NCI-H510A treated with DMSO at 0.1 percent for 48 hours (cell line): ENCODE measurements at places on chromosomes 16 and 17.
A peak's percentile ranks its signal among the peaks of the same experiment; 100 is the strongest.

DNA sequence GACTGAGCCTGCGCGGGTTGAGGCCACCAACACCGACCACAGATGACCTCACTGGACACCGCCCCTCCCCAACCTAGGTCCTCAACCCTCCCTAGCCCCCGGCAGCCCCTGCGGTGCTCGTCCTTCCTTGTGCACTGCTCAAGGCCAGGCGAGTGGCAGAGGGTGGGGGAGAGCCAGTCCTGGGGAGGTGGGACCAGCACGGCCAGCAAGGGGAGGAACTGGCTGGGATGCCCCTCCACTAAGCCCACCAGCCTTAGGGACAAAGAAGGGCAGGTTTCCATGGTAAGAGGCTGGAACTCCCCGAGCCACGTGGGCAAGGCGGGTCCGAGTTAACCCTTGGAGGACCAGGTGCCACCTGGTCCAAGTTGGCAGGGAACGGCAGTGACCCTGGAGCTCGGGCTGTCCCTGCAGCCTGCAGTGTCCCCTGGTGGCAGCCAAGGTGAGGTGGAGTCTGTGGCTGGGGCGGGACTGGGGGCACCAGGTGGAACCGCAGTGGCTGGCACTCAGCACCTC, 9.2 kb downstream of the FSCN2 start:
- DNase-seq = peak; percentile 84

DNA sequence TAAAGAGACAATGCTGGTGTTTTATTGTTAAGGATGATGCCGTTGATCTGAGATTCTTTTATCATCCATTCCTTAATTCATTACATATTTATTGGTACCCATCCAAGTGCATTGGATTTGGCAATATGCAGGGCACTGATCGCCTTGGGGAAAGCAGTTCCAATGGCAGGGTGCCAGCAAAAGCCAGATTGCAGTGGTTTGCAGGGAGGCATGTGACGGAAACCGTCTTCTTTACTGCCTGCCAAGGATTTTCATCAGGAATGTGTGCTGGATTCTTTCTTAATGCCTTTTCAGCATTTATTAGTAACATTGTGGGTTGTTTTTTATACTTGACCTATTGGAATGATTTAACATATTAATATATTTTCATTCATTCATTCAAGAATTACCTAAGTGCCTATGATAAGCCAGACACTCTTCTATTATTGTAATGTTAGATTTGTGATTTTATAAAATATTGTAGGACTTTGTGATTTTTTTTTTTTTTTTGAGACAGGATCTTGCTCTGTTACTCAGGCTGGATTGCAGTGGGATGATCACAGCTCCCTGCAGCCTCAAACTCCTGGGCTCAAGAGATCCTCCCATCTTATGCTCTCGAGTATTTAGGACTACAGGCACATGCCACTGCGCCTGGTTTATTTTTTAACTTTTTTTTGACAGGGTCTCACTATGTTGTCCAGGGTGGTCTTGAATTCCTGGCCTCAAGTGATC, 93.4 kb upstream of the TNRC6A start:
- DNase-seq = no peak

DNA sequence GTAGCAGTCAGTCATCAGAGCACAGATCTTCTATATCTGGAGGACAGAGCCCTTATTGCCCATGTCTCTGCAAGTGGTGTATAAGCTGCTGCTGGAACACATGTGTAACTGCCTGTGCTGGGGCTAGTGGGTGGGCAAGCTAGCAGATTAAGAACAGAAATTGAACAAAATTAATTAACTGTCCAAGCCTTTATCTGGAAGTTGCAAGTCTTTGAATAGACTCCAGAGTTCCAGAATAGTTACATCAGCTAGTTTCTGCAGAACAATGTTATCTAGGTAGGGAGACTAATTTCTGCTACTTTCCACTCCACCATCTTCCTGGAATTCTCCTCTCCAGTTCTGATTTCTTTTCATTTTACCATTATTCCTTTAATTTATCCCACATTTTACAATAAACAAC, 287.3 kb downstream of the ZFHX3 start:
- no peak for DNase-seq

GRCh38 chr17:27354051-27354490, 60.2 kb downstream of the WSB1 start:
- DNase-seq = no peak

GRCh38 chr17:77505181-77505639, 364.4 kb downstream of the SEC14L1 start:
- DNase-seq = no peak

DNA sequence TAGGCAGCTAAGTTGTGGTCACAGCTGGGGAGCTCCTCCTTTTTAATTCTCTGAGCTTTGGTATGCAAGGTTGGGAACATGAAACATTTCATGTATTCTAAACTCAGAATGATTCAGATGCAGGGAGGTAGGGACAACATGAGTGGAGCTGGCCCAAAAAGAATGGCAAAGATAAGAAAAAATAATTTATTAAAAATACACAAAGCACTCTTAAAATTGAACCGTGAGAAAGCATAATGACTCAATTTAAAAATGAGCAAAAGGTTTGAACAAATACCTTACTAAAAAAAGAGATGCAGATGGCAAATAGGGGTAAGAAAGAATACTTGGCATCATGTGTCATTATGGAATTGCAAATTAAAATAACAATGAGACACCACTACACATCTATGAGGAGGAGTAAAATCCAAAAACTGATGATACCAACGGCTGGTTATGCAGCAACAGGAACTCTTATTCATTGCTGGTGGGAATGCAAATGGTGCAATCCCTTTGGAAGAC, 175.6 kb upstream of the IRX3 start:
- DNase-seq = no peak

DNA sequence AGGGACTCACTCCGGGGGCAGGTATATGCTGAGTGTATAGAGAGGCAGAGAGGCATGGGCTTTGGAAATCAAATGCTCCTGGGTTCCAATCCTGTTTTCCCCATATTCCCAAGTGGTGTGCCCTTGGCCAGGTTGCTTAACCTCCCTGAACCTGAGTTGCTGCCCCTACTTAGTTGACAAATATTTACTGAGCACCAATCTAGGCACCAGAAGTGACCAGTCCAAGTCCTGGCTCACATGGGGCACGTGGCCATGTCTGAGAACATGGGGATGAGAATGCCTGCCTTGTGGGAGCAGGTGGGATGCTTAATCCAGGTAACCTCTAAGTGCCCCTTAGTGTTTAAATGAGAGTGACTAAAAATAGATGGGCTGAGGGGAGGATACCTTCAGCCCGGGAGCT, 4.2 kb downstream of the SOCS3 start:
- no peak for DNase-seq
